ENCODE measurements at places on chromosomes 16 and 17.

- peak; percentile 30 for DNase-seq
Observed at GRCh38 chr17:82489851-82490511, 29.6 kb upstream of the FOXK2 start.

DNA sequence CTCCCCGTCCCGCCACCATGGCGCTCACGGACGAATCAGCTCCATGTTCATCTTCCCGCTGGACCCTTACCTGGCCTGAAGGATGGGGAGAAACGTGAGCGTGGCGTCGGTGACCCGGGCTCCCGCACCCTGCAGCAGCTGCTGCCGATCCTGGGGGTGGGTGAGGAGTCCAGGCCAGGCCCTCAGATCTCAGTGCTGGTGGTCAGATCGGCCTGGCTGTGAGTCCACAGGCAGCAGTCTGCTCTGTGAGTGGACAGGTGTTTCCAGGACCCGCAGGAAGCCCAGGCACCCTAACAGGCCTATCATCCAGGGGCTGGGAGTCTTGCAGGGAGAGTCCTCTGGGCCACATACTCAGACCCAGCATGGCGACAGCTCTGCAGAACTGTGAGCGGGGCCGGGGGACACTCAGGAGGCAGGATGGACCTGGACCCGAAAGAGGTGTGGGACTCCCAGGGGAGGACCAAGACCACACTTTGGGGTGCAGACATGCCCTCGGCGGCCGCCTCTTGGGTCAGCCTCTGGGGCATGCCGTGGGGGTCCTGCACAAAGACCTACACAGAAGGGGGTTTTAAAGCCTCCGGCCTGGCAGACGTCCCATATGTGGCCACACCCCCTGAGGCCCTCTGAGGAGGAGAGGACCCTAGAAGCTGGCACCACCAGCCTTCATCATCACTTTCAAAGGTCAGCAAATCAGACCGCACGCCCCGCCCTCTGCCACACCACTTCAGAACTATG, 27.2 kb upstream of the ZNF469 start:
- no peak for DNase-seq

- no peak for DNase-seq
Observed at GRCh38 chr16:28607116-28607623, 2.7 kb downstream of the SULT1A1 start.

DNA sequence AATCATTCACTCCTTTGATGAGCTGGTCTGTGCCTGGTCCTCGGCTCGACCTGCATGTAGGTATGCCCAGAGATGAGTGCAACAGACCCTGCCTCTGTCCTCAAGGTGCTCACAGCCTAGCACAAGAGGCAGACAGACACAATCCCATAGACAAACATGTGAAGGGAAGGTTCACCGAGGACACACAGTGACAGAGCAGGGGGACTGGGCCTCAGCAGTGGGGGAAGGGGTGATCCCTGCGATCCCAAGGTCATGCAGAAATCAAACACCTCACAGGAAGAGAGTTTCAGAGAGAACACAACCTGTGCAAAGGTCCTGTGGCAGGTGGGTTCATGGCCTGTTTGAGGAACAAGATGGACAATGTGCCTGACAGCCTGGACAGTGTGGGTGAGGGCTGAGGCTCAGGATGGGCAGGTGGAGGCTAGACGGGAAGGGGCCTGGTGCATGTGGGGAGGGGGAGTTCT, 4.2 kb upstream of the VASN start:
- DNase-seq = no peak

DNA sequence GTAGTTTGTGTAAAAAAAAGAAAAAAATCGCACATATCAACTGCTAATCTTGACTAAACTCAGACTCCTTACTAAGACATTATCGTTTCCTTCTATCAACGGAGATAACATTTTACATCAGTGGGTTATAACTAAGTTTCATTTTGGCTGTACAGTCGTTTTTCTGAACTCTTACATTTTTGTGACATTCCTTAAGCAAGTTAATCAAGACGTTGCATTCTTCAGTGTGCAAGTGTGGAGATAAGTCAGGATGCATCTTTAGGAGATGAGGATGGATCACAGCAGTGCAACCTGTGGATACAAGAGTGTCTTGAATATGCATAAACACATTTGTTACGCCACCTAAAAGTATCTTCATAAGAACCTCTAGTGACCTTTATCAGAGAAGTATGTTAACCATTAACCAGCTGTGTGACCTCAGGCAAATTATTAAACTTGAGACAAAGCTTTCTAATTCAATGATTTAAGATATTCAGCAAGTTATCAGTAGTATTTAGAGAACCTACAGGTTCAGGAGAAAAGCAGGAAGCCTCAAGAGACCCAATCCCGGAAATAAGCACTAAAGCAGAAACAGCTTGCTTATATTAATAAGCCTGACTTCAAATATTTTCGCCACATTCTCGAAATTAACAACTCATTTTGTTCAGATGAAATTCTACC, 9.4 kb downstream of the CMC2 start:
- no peak for DNase-seq

DNA sequence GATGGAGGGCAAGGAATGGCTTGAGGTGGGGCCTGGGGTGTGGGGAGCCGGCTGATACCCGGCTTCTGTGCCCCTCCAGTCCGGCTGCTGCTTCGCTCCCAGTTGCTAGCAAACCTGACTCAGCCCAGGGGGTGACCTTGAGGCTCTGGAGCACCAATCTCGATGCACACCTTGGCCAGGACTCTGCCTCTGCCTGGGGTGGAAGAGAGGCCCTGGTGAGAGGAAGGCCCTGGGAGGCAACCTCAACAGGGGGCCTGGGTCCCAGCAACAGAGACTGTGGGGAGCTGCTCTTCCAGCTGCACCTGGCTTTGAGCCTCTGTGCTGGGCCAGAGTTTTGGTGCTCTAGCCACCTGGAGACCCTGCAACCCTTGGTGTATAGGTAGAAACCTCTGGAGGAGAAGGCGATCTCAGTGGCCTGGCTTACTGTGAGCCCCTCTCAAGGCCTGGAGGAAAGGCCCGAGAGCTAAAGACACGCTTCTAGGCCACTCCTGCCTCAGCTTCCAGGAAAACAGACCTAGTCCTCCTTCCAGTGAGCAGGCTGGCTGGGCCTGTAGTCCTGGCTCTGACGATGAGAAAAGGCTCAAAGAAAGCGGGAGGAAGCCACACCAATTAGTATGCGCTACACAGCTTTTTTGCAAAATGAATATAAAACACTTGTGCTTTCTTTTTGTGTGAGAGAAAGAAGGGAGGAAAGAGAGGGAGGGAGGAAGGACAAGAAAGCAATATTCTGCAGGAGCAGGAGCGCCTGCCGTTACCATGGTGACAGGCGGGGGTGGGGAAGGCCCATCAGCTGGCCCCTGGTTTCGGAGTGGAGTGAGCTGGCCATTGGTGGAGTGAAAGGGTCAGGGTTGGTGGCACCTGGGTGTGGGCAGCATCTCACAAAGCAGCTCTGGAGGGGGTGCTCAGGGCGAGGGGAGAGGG, 51.0 kb downstream of the VAC14 start:
- DNase-seq = peak; percentile 61

DNA sequence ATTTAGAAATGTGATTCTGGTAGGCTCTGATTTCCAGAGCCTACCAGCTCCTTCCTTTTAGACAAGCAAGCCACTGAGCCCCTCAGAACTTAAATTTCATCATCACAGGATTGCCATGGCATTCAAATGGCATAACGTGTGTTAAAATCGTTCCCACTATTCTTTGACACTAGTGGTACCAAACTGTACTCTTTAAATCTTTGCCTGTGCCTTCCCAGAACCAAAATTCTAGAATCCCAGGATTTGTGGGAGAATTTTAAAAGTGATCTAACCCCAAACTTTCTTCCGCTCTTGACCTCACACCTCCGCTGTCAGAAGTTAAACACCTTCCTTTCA, 287 bp upstream of the INTS2 start:
- no peak for DNase-seq
